ENCODE measurements at places on chromosomes 1 and 21.

GRCh38 chr1:970973-971730 is 4.9 kb downstream of the PLEKHN1 start:
- DNase-seq, result no peak

DNA sequence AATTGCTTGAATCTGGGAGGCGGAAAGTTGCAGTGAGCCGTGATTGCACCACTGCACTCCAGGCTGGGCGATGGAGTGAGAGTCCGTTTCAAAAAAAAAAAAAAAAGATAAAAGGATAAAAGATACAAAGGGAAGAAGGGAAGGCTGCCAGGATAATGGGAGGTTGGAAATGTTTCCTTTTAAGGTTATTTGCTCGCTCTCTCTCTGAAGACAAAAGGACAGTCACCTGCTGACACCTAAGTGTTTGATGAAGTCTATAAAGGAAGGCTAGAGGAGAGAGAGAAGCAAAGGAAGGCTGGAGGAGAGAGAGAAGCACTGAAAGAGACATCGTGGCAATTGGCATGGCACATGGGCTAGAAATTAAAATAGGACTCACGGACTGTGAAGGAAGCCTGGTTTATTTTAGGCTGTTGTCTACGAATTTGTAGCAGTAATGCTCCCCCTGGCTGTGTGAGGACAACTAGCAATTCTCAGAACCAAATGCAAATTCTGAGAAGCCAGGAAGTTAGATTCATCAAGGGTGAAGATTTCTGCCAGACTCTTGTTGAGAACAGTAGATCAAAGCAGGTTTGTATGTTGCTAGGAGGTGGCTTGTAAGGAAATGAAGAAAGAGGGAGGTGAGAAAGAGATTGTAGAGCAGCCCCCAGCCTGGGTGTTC is 154.2 kb downstream of the ZP4 start:
- DNase-seq, result peak; percentile 9

GRCh38 chr1:180218806-180219765 is 11.0 kb upstream of the LHX4 start:
- DNase-seq, result no peak

GRCh38 chr1:224785040-224785328 is 144.5 kb upstream of the DNAH14 start:
- DNase-seq, result no peak

DNA sequence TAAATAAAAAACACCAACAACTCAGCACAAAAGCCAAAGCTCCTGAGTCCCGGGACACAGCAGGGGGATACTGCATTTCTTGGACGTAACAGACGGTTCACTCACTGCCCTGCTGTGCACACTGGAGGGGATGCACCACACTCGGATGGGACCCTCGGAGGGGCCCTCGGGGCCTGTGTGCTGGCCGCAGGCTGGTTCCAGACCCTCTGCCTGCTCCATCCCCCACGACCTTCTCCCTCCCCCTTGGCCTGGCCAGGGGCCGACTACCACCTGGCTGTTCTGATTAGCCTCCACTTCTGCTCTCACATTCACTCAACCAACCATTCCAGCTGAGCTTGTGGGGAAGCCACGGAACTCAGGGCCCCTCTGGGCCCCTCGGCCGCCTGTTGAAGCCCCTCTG is 64.9 kb downstream of the ACOT7 start:
- DNase-seq, result no peak

GRCh38 chr1:218079347-218079746 is 205.7 kb upstream of the RRP15 start:
- DNase-seq, result no peak

DNA sequence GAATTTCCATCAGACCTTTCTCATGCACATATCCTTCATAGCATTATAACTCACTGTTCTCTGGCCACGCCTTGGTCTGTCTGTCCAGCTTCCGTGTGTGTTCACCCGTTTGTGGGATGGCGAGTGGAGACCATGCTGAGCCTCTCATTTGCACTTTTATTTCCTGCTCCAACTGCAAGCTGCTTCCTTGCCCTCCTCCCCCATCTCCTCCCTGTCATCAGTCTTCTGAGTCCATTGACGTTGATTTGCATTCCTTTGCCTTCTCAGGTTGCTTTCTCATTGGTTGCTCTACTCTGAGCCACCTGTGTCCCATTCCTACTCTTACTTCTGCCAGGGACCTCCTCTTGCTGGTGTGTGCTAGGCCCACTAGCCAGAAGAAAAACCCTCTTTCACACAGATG is 146.4 kb downstream of the NOS1AP start:
- no peak for DNase-seq

- no peak for DNase-seq
Measured at GRCh38 chr1:218760601-218761570, 412.8 kb upstream of the LYPLAL1 start.

DNA sequence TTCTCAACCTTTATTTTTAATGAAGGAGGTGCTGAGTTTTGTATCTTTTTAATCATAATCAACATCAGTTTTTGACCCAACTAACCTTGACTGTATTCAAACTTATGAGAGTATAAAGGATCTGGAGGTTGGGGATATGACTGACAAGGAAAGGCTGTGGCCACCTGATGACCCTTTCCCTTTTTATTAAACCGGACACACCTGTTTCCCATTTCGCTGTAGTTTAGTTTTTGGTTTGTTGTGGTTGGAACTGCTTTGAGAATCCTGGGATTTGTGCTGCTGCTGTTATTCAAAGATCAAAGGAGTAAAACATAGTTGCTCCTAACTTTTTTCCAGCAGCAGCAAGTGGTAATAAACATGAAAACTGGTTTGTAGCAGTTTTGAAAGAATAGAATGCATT is 12.4 kb downstream of the PRPF38A start:
- no peak for DNase-seq

DNA sequence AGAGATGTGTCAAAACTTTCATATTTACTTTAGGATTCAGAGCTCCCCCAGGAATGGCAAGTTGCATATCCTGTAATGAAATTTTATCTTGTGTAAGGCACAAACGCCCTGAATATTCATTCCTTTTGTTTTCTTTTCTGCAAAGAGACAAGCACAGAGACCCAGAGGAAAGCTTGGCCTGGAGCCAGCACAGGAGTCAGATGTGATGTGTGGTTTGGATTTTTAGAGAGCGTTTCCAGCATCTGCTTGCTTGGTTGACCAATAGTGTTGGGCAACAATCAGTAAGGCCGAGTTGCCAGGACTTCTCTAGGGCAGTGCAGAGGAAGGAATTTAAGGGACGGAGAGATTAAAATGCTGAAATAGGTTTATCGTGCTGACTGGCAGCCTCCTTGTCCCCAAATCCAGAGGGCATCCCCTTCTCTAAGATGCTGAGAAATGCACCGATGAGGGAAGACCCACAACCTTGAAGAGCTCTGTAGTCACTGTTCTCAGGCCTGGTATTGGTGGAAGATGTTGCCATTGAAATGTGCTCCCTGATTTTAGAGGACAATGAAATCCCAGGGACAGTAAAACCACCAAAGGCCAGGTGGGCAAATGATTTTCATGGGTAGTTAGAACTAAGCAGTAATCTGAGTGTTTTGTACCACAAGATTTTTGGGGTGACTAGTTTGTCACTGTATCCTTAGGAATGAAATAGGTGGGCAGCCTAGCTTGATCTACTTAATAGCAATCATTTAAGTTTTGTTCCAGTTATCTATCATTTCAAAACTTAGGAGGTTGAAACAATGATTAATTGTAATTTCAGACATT is 37.9 kb upstream of the RHOU start:
- DNase-seq, result peak; percentile 31

DNA sequence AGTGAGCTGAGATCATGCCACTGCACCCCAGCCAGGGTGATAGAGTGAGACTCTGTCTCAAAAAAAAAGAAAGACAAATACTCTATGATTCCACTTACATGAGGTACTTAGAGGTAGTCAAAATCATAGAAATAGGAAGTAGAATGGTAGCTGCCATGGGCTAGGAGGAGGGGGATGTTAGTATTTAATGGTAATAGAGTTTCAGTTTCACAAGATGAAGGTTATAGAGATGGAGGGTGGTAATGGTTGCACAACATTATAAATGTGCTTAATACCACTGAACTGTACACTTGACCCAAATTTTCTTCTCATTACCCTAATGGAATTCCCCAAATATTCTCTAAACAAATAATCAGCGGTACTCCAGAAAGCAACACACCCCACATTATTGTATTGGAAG is 12.8 kb downstream of the EIF2B3 start:
- no peak for DNase-seq

GRCh38 chr1:163148911-163149310 is 53.8 kb downstream of the RGS5 start:
- no peak for DNase-seq

DNA sequence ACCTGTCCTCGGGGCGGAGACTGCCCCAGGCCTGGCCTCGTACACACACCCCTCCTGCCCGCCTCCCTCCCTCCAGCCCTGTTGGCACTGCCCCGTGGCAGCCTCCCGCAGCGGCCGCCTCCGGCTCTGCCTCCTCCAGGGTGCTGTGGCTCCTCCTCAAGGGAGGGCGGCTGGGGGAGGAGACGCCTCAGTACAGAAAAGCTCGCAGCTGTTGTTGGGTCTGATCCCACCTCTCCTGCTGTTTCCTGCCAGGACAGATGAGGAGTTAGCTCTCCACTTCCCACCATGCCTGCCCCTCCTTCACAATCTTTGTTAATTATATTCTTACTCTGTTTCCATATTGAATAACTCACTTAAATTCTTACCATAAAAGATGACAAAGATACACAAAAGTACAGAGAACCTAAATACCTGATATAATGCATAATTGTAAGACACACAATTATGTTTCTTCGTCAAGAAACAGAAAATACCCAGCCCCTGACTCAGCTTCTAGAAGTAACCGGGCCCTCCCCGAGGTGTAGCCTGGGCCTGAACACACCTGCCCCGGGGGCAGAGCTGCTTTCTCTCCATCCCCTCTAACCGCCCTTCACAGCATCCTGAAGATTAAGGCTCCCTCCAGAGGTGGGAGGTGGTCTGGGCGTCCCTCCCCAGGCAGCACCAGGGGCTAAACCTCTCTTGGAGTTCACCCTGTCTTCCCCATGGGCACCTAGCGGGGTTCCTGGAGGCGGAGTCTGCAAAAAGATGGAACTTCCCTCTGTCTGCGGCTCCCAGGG is 30.6 kb upstream of the COL6A1 start:
- no peak for DNase-seq

- no peak for DNase-seq
Measured at GRCh38 chr1:229019663-229020271, 251.1 kb upstream of the RAB4A start.

DNA sequence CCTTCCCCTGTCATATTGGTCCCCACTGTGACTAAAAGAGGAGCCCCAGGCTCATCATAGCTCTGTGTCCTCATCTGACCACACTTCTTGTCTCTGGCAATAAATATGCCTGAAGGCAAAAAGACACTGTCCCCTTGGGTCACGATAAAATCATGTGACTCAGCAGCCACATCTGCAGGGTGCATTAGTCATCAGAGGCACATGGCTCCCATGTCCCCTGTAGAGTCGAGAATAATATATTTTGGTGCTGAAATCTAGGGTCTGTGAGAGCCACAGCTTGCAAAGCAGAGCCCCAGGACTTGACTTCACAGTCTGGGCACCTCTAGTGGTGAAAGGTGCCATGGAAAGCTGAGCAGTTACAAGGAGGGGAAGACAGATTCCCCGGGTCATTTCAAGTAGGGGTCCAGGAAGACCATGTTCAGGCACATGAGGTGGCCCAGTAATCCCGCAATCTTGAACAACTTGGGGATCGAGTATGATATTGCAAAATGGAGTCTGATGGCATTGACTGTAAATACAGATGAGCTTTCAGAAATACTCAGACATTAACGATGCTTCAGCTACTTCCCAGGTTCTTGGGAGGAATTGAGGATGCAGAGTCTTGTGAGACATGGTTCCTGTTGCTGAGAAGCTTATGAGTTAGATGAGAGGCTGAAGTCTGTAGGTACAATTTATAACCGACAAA is 68.6 kb downstream of the SLC35F3 start:
- DNase-seq, result peak; percentile 43

GRCh38 chr1:118396829-118397495 is 211.9 kb upstream of the SPAG17 start:
- no peak for DNase-seq

DNA sequence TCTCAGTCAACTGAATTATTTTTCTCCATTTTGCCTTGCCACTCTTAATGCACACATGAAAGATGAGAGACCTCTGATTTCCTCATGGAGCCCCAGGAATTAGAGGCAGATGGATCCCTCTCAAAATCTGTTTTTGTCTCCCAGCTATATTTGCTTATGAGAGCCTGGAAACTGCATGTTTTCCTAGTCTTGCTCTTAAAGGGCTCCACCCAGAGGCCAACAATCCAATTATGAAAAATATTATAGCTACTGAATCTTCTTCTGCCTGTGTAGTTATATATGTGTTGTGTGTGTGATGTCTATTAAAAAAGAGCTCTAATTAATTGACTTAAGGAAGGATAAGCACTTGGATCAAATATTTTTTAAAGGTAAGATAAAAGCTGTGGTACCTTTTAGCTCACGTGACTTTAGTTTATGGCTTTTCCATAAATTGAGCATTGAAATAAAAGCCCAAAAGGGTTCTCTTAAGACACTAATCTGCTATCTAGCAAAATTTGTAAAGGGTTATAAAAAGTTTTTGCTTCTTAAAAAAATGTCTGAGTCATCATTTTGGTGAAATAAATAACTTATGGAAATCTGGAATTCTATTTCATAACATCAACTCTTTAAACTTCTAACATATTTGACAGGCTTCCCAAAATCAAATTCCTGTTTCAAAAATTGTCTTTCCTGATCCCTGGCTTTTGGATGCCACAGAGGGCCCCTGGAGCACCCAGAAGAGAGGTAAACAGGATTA is 31.2 kb upstream of the TSPEAR start:
- DNase-seq, result peak; percentile 67

DNA sequence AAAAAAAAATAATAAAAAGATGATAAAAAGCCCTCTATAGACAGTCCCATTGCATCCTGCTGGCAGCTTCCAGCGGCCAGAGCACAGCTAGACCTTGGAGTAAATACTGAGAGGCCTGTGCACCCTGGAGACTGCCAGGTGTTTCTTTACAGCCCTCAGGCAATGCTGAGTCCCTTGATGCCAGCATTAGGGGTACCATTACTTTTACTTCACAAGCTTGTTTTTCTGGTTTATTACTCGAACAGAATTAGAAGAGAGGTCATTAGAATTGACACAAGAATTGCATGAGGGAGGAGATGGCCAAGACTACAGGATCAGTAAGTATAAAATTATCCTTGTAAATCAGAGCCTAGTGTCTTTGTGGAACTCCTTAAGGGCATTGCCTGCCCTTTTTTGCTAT is 43.6 kb downstream of the AKNAD1 start:
- no peak for DNase-seq

- no peak for DNase-seq
Measured at GRCh38 chr21:20729376-20729775, 268.8 kb upstream of the NCAM2 start.

DNA sequence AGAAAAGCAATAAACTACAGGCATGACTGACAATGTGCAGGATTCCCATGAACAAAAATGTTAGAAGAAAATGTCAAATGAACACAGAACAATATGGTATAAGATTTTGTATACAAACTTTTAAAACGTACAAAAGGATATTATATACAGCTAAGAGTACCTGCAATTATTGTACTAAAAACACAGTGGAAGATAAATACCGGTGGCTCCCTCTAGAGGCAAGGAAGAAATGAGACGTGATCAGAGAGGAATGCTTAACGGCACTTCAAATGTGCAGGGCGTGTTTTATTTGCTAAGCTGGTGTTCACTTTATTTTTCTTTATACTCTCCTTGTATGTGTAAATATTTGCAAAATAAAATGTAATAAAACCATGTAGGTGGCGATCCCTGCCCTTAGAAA is 191.8 kb upstream of the SAMSN1 start:
- peak; percentile 74 for DNase-seq

GRCh38 chr1:108000620-108001111 is 35.7 kb upstream of the VAV3 start:
- DNase-seq, result no peak
